ENCODE measurements at places on chromosomes 16 and 17.

GRCh38 chr17:38958326-38958725, 8.9 kb downstream of the FBXO47 start:
- no peak for DNase-seq

DNA sequence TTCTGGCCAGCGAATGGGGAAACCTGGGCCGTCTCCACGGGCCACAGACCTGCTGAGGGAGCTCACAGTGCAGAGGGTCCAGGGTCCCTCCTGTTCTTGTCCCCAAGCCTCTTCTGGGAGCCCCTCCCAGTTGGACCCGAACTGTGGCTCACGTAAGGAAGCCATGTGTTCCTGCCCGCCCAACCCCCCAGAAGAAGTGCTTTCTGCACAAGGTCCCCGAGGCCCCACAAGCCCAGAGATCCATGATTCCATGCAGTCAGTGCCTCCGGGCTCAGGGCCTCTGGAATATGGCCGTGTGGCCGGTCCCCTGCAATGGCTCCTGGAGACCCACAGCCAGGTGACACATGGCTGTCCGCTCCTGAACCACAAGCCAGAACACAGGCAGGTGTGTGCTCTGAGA, 272.4 kb downstream of the C16orf95 start:
- no peak for DNase-seq

DNA sequence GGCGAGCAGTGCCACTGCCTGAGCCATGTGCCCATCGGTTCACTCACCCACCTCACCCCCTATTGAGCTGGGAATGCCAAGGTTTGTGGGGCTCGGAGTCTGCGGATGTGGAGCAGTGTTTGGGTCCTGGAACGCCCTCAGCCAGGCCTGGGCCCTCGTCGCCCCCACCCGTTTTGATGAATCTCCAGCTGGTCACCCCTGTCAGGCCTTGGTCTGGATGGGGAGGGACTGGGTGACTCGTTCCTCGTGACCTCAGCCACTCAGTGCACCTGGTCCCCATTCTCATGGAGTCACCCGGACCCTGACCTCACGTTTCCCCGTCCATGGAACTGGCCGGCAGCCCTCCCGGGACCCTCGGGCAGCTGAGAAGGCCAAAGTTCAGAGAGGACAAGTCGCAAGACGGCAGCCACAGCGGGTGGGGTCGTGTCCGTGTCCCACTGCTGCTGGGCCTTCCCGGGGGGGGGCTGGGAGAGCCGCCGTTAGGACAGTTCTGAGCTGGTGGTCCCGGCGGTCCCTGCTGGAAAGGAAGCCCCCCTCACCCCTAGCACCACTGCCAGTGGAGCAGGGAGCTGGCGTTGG, 23.2 kb downstream of the GSE1 start:
- no peak for DNase-seq

DNA sequence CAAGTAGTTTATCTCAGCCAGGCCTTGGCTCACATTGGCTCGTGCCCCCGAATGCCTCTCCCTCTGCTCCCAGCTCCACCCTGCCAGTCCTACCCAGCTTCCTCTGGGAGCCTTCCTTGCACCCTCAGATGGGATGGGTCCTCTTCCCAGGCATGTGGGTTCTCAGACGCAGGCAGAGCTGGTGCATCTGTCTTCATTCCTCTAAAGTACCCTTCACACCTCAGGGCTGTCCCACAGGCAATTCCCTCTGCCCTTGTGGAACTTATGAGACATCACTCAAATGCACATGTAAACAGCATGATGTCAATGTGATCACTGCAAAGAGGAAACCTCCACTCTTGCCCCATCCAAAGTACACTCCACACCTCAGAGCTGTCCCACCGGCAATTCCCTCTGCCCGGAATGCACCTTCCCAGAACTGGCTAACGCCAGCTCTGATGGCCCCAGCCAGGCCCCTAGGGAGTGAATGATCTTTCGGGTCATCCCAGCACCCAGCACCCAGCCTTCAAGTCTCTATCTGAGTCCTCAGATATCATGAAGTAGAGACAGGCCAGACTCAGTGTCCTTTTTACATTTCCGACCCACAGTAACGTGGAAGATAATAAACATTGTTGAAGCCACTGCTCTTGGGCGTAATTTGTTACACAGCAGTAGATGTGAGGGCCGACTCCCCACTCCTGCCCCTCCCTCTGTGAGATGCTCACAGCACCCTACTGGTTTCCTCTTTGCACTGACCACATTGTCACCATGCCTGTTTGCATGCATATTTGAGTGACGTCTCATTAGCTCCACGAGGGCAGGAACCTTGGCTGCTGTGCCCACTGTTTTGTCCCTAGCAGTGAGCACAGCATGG, 85.4 kb downstream of the N4BP1 start:
- no peak for DNase-seq

DNA sequence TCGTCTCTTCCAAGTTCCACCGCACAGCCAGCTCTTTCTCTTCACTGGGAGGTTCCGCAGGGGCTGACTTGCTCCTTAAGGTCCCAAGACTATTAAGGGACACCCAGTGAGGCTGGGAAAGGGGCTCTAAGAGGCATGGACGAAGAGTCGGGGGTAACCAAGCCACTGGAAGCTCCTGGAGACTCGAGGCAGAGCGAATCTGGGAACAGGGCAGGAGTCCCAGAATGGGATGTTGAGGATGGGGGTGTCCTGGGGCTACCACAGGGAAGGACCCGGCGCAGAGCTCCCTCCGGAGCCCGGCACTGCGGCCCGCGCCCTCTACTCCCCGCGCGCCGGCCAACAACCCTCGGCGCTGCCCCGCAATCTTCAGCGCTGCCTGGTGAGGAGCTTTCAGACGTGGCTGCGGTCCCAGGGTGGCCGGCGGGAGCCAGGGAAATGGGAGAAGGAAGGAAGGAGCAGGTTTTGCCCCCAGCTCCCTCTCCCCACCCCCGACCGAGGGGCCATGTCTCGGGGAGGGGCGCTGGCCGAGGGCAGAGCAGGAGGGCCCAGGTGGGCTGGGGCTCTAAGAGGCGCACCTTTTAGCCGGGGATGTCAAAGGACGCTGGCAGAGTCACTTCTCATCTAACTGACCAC, 581 bp downstream of the CHST5 start:
- no peak for DNase-seq

- DNase-seq: no peak
These were observed 86.2 kb downstream of the ITFG1 start for GRCh38 chr16:47374629-47375028.

- DNase-seq: no peak
These were observed 46.0 kb downstream of the BANP start for GRCh38 chr16:87996962-87997880.

- DNase-seq: no peak
These were observed 9.4 kb downstream of the SGCA start for GRCh38 chr17:50175035-50175807.

DNA sequence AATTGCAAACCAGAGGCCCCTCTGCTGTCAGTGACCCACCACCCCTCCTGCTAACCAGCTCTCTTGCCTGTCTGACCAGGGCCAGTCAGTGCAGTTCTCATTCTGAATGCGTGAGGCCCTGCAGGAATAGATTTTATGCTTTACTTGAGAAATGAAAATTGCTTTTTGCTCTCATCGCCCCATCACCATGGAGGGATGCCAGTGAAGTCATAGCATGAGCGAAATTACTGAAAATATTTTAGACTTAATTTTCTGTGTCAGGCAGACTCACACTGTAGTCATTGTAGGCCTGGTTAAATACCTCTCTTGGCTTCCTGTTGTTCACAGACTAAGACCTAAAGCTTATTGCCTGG, 490.5 kb upstream of the CDH5 start:
- no peak for DNase-seq

DNA sequence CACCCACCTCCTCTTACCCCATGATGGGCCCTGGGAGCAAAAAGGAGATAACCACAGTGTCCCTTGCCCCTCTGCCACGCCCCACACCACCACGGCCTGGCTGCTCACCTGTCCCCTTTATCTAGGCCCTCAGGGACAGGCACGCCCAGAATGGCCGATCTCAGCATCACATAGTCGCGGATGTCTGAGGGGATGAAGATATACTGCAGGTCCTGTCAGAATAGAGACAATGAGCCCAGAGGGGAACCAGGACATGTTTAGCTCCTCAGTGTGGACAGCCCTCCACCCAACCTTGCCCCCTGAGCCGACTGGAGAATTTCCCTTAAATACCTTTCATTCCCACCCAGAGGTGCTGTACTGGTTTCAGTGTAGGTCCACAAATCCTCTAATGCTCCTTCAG, 15.2 kb downstream of the ST6GALNAC2 start:
- no peak for DNase-seq

- no peak for DNase-seq
These were observed 25.8 kb downstream of the COX4I1 start for GRCh38 chr16:85825326-85825725.

GRCh38 chr17:17108451-17109049, 66.3 kb downstream of the MPRIP start:
- DNase-seq: no peak

- no peak for DNase-seq
These were observed 10.5 kb downstream of the NXN start for GRCh38 chr17:968812-969730.

DNA sequence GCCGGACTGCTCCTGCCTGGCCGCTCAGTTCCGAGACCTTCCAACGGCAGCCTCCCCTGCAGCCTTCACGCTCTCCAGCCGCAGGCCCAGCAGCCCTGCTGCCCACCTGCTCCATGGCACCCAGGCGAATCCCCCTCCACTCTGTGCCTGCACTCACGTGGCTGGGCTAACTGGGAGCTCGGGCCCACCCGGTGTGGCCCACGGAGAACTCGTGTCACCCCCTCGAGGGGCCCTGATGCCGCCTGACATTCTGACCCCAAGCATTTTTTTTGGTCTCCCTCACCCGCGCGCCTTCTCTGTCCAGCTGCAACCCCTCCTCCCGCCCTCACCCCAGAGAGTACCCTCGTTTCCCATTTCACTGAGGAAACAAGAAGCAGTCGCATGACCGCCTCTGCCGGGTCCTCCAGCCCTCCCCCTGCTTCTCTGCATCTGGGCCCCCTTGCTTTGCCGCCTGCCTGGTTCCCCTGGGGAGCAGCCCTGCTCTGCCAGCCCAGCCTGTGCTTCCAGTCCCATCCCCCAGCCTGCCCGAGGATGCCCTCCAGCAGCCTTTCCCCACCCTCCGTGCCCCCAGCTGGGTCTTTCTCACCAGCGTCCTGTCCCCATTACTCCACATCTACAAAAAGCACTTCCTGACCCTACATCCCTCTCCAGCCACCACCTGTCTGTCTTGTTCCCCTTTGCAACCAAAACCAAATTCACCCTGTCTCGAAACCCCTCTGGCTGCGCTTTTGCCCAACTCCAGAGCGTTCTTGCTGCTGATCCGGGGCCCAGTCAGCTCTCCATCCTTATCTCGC, 146.4 kb upstream of the CHMP6 start:
- DNase-seq: no peak

DNA sequence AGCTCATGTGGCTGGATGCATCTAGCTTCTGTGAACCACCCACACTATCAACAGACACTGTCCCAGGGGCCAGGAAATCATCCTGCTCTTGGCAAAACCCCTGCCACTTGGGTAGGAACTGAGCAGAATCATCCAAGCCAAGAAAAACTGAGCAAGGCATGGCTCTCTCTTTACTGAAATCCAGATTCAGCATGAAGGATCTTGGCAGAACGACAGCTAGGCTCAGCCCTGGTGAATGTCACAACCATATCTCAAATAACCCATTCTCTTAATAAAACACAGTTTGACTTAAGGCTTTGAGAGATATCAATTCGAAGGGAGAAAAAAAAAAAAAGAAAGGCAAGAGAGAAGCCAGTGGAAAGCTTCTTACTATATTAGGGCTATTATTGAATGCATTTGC, 72.2 kb downstream of the MAF start:
- no peak for DNase-seq

Data from heart right ventricle (tissue), 16 donors.